ENCODE measurements at places on chromosomes 7 and 10.

- no peak overlapping the region for H3K4me3 ChIP-seq
- H3K4me1 ChIP-seq: peaks cover 7% of the 10 kb centered on the region
- no peaks in the 10 kb centered on the region for H3K27me3 ChIP-seq
- no peak for DNase-seq
- H3K36me3 ChIP-seq: peaks cover 3% of the 10 kb centered on the region
Measured at GRCh38 chr7:512146-512510, 7.5 kb downstream of the PDGFA start.

DNA sequence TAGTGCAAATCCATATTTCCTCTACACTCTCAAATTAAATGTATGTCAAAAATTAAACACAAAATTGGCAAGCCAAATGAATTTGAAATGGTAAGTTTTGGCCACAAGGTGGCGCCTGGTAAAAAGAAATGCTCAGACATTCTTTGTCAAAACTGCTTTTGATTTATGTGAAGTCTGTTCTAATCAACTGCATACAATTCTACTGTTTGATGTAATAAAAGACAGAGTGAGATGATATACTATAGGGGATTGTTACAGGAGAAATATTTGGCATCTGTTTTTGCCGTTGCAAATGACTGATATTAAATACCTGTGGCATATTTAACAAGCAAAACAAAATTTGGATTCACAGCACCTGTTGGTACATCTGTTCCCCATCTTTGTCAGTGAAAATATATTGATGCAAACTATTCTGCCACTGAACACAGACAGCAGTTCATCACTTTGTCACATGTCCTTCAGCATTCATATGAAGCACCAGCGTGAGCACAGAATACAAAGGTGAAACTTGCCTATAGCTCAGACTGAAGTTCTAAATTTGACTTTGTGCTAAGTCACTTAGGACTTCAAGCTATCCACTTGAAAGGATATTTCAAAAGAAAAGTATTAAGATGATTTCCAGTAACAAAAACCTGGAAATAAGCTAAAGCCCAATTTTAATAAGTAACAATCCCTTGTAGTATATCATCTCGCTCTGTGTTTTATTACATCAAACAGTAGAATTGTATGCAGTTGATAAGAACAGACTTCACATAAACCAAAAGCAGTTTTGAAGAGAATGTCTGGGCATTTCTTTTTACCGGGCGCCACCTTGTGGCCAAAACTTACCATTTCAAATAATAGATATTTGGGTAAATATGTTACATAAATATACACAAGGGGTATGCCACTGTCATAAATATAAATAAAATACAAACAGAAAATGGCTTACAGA lies 10.2 kb upstream of the CH25H start:
- no peaks in the 10 kb centered on the region for H3K36me3 ChIP-seq
- no peaks in the 10 kb centered on the region for H3K27me3 ChIP-seq
- no peak overlapping the region for H3K27ac ChIP-seq
- DNase-seq: no peak
- H3K4me3 ChIP-seq: no peak overlapping the region

GRCh38 chr7:24555184-24555583 lies 18.1 kb upstream of the PALS2 start:
- no peaks in the 10 kb centered on the region for H3K27me3 ChIP-seq
- no peak for DNase-seq
- H3K4me1 ChIP-seq: no peaks in the 10 kb centered on the region
- H3K4me3 ChIP-seq: no peak overlapping the region
- no peak overlapping the region for H3K27ac ChIP-seq
- H3K36me3 ChIP-seq: no peaks in the 10 kb centered on the region

- H3K4me1 ChIP-seq: no peaks in the 10 kb centered on the region
- DNase-seq: no peak
- no peak overlapping the region for H3K4me3 ChIP-seq
- H3K36me3 ChIP-seq: no peaks in the 10 kb centered on the region
- H3K27ac ChIP-seq: no peak overlapping the region
Measured at GRCh38 chr7:133409421-133409820, 156.5 kb downstream of the EXOC4 start.

DNA sequence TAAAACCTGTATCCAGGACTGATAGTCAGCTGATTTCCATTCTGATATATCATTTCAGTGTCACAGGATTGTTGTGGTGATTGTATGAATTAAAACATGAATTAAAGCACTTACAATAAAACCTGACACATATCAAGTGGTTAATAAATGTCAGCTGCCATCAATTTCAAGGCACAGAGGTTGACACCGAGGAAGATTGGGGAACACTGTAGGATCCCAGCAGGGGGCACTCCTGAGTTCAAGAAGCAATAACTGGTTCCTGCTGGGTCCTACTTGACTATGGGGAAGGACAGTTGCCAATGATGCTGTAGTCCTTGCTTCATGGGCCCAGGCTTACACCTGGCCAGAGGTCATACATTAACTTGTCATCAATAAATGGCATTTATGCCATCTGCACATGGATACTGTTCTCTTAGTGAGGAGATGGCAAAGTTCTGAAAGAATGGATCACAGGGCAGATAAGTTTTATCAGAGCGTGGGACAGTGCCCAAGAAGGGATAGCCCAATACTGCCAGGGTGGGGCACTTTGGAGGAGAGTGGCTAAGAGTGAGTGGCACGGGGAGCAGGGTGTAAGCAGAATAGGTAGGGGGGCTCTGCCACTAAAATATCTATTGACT lies 24.1 kb downstream of the FZD1 start:
- DNase-seq: no peak
- H3K36me3 ChIP-seq: no peaks in the 10 kb centered on the region
- H3K27ac ChIP-seq: no peak overlapping the region
- no peak overlapping the region for H3K4me3 ChIP-seq
- H3K4me1 ChIP-seq: peaks cover 1% of the 10 kb centered on the region

GRCh38 chr7:149225106-149225505 lies 14.3 kb upstream of the ZNF212 start:
- H3K36me3 ChIP-seq: peaks cover 12% of the 10 kb centered on the region
- H3K4me3 ChIP-seq: no peak overlapping the region
- no peak overlapping the region for H3K27ac ChIP-seq
- no peaks in the 10 kb centered on the region for H3K27me3 ChIP-seq

DNA sequence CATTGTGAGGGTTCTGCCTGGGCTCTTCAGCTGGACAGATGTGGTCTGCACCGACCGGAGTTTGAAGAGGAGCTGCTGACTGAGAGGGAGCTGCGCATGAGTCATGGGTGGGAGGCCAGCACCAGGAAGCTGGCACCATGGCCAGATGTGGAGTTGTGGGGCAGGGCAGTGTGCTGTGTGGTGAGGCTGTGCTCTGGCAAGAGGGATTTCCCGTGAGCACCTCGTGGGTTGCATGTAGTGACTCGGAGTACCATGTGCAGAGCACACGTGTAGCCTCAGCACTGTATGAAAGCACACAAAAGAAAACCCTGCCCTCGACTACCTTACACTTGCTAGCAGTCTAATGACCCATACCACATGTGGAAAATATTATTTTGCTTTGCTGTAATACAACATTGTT lies 103.4 kb downstream of the WNT2 start:
- no peak overlapping the region for H3K4me3 ChIP-seq
- H3K27ac ChIP-seq: no peak overlapping the region
- H3K4me1 ChIP-seq: no peaks in the 10 kb centered on the region
- no peaks in the 10 kb centered on the region for H3K27me3 ChIP-seq
- DNase-seq: no peak
- H3K36me3 ChIP-seq: no peaks in the 10 kb centered on the region

DNA sequence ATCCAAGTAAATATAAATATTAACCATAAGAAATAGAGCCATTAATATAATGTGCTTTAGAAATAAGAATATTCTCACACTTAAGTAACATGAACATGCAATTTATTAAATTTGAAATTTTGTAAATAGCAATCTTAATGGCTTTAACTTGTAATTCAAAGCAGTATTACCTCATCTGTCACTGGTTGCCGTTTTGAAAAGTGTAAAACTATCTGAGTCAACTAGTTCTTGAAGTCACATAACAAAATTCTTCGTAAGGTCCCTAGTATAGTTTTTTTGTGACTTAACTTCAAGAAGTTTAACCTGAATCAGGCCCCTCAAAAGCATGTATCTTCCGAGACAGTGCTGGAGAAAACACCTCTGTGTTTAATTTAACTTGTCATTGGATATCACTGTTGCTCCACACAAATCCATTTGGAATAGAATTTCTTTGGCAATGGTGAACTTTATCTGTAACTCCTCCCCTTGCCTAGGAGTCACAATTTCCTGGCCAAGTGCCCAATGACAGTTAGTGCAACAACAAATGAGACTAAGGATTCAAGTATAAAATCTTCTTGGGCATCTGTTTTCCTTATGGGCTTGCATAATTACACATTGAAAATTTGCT lies 47.1 kb downstream of the NT5C2 start:
- no peak overlapping the region for H3K27ac ChIP-seq
- no peak overlapping the region for H3K4me3 ChIP-seq
- H3K4me1 ChIP-seq: no peaks in the 10 kb centered on the region

DNA sequence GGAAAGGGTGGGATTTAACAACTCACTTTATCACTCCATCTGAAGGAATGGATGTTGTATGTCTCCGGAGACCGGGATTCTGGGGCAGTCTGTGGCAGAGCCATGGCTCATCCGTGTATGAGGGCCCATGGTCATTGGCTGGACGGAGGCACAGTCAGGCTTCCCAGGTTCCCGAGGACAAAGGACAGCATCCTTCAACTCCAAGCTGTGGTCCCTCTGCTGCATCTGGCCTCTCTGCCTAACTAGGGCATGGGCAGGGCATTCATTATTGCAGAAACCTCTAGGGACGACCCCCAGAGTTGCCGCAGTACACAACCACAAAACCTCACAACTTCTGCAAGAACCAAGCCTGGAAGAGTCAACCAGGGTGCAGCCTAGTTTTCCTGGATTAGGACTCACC lies 525.2 kb downstream of the GLRX3 start:
- no peak overlapping the region for H3K27ac ChIP-seq
- H3K27me3 ChIP-seq: no peaks in the 10 kb centered on the region
- DNase-seq: no peak

GRCh38 chr7:13031468-13031867 lies 344.0 kb downstream of the ARL4A start:
- H3K36me3 ChIP-seq: no peaks in the 10 kb centered on the region
- H3K4me1 ChIP-seq: peaks cover 2% of the 10 kb centered on the region
- no peak overlapping the region for H3K4me3 ChIP-seq
- no peak overlapping the region for H3K27ac ChIP-seq
- DNase-seq: no peak

DNA sequence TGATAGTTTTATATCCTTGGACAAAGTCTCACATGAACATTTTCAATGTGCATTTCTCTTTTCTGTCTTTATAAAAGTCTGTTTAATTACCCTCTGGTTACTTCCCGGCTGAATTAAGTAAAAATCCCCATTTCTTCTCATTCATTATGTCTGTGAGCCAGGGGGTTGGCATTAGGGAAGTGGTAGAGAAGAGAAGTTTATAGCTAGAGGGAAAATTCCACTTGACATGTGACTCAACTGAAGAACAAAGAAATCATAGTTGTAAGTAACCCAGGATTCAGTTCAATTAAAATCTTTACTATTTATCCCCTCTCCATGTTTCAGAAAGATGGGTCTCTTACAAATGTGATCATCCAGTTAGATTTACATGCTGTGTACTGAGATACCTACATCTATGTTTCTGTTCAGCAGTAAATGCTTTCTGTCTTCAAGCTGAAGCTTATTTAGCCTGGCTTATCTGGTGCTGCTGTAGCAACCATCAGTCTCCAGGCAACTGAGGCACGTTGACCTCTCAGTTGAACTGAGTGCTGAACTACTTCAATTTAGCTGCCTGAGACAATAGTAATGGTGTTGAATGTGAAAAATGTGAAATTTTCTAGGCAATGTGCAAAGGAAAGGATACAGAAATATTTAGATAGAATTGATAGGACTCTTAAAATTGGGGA lies 181.6 kb downstream of the MLLT10 start:
- H3K4me1 ChIP-seq: no peaks in the 10 kb centered on the region
- H3K4me3 ChIP-seq: no peak overlapping the region
- no peaks in the 10 kb centered on the region for H3K27me3 ChIP-seq
- DNase-seq: no peak
- H3K27ac ChIP-seq: no peak overlapping the region

DNA sequence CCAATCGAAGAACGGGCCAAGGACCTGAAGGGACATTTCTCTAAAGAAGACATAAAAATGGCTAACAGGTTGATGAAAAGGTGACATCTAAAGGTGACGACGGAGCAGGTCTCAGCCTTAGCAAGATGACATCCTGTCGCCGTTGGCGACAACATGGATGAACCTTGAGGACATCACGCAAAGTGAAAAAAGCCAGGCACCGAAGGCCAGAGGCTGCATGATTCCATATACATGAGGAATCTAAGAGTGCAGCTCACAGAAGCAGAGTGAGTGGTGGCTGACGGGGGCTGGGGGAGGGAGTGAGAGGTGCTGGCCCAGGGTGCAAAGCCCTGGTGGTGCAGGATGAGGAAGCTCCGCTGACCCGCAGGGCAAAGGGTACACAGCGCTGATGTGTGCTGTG lies 34.1 kb upstream of the NKX6-2 start:
- H3K36me3 ChIP-seq: no peaks in the 10 kb centered on the region
- no peak overlapping the region for H3K4me3 ChIP-seq
- H3K4me1 ChIP-seq: no peaks in the 10 kb centered on the region
- H3K27me3 ChIP-seq: no peaks in the 10 kb centered on the region

- H3K4me1 ChIP-seq: peaks cover 2% of the 10 kb centered on the region
- H3K27ac ChIP-seq: no peak overlapping the region
- H3K27me3 ChIP-seq: no peaks in the 10 kb centered on the region
Measured at GRCh38 chr10:44925224-44925623, 14.1 kb downstream of the TMEM72 start.

- H3K4me3 ChIP-seq: no peak overlapping the region
- DNase-seq: no peak
- H3K27me3 ChIP-seq: no peaks in the 10 kb centered on the region
- no peak overlapping the region for H3K27ac ChIP-seq
Measured at GRCh38 chr10:113027574-113028455, 77.8 kb downstream of the TCF7L2 start.

DNA sequence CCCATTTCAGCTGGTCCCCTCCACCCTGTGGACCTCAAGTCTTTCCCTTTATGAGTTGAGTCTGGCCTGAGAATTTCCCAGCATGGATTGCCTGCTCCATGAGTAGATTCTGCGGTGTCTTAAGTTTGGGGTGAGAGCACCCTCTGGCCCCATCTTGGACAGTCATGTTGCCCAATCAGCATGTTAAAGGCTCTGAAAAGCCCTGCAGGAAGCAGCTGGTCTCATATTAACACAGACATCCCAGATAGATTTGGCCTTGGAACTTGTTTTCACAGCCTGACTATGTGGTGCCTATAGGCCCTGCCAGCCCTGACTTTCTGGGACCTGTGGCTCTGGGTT lies 15.5 kb upstream of the SLC29A3 start:
- no peak overlapping the region for H3K4me3 ChIP-seq
- no peak for DNase-seq
- H3K27ac ChIP-seq: no peak overlapping the region
- no peaks in the 10 kb centered on the region for H3K4me1 ChIP-seq
- H3K36me3 ChIP-seq: no peaks in the 10 kb centered on the region

GRCh38 chr10:94344522-94345122 lies 18.1 kb downstream of the NOC3L start:
- no peaks in the 10 kb centered on the region for H3K4me1 ChIP-seq
- no peaks in the 10 kb centered on the region for H3K27me3 ChIP-seq
- no peak overlapping the region for H3K4me3 ChIP-seq

GRCh38 chr10:126169899-126170298 lies 218.4 kb downstream of the ADAM12 start:
- no peak overlapping the region for H3K27ac ChIP-seq
- H3K4me1 ChIP-seq: no peaks in the 10 kb centered on the region
- no peak overlapping the region for H3K4me3 ChIP-seq
- no peaks in the 10 kb centered on the region for H3K36me3 ChIP-seq
- DNase-seq: no peak

All from iPS DF 6.9 (cell line).